NCI-H2081 (cell line): ENCODE measurements at places on chromosomes 7 and 10.

GRCh38 chr7:134602881-134603451 is 43.7 kb upstream of the BPGM start:
- no peak for DNase-seq

GRCh38 chr10:75428434-75429158 is 2.8 kb upstream of the LRMDA start:
- no peak for DNase-seq

DNA sequence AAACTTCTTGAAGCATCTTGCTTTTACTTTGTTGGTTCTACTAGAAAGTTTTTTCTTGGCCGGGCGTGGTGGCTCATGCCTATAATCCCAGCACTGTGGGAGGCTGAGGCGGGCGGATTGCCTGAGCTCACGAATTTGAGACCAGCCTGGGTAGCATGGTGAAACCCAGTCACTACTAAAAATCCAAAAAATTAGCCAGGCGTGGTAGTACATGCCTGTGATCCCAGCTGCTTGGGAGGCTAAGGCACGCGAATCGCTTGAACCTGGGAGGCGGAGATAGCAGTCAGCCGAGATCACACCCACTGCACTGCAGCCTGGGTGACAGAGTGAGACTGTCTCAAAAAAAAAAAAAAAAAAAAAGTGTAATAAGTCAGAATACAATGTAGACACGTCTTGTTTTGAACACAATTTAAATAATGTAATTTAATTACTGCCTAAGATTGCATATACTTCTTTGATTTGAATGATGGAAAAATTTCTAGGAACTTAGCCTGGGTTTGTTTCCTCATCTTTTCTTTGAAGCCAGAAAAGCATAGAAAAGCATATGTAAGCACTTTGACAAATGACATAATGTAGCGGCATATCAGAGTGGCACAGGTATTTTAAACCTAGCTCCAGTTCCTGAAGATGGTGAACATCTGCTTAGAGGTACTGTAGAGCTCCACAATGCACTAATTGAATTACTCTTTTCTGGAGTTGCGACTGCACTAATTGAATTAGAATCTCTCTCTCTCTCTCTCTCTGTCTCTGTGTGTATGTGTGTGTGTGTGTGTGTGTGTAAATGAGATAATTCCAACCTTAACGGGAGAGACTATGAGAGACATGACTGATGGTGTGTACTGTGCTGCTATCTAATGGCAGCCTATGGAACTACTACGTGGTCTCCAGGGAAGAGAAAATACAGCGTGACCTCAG is 87.8 kb downstream of the BTRC start:
- DNase-seq: peak; percentile 79

- no peak for DNase-seq
Measured at GRCh38 chr10:89266721-89267453, 15.3 kb upstream of the LIPA start.

DNA sequence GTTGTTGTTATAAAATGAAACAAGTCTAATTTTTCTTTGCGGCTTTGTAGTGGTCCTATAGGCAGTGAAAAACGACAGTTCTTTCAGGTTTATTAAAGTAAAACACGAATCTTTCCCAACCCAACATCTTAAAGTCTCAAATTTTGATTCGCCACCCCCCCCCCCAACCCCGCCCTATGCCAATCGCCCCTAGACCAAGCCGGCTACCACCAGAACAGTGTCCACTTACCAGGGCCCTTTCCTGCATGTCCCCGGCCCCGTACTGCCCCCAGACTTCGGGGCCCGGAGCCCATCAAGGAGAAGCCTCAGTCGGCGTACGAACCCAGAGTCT is 335 bp upstream of the CHCHD1 start:
- DNase-seq: no peak

DNA sequence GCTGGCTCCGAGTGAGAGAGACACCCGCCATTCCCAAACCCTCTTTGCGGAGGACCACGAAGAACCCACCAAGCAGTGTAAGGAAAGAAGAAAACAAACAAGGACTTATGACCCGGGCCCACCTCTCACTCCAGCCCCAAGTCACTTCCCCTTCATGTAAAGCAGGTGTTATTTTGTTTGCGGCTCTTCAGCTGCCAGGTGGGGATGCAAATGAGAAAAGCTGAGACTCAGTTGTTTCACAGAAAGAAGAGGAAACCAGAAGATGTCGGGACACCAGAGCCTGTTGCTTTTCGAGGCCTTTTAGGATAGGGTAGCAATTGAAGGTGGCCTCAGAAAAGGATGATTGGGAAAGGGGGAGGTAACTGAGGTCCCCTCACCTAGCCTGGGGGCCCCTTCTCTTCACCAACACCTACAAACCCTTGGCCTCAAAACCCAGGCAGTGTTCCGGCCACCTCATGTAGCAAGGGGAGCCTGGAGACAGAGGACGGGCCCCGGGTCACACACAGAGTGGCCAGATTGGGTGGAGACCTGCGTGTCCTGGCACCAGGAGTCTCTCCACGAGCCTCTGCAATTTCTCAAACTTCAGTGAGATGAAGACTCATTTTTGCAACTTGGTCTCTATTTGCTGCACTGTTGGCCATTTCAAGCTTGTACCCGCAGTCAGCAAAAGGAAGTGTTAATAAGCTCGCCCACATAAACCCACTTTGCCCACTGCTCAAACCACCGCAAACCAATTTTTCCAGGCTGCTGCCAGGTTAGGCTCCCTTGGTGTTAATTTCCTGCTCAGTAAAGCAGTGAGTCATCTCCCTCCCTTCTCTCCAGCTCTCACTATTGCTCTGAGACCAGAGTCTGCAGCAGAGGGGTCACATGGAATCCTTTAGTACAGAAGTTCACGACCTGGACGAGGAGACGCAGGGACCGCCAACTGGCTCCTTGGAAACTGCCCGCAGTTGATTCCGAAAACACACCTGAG is 45.5 kb downstream of the AOC1 start:
- no peak for DNase-seq

DNA sequence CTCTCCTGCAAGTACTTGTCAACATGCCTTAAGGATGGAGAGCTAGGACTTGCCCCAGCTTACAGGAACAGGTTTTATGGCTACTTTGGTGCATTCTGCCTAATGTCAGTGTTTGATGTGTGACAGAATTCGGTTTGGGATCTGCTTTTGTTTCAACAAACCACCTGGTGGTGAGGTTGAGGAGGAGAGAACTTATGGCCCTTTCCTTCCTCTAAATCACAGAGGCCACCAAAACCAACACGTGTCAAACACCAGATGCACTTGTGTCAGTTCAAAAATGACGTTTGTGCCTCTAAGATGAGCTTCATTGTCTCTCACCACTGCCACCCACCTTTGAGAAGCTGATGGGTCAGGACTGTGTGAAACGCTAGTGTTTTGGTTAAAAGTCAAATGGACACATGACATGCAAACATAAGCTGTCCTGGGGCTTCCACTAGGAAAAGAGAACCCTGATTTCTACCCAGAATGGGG is 83.9 kb downstream of the OSBPL3 start:
- no peak for DNase-seq

- no peak for DNase-seq
Measured at GRCh38 chr7:12865593-12865992, 178.2 kb downstream of the ARL4A start.

- no peak for DNase-seq
Measured at GRCh38 chr10:637771-638195, 51.7 kb downstream of the DIP2C start.

GRCh38 chr7:133976140-133976539 is 151.0 kb upstream of the LRGUK start:
- no peak for DNase-seq

- no peak for DNase-seq
Measured at GRCh38 chr7:16649196-16649595, 3.2 kb downstream of the BZW2 start.

DNA sequence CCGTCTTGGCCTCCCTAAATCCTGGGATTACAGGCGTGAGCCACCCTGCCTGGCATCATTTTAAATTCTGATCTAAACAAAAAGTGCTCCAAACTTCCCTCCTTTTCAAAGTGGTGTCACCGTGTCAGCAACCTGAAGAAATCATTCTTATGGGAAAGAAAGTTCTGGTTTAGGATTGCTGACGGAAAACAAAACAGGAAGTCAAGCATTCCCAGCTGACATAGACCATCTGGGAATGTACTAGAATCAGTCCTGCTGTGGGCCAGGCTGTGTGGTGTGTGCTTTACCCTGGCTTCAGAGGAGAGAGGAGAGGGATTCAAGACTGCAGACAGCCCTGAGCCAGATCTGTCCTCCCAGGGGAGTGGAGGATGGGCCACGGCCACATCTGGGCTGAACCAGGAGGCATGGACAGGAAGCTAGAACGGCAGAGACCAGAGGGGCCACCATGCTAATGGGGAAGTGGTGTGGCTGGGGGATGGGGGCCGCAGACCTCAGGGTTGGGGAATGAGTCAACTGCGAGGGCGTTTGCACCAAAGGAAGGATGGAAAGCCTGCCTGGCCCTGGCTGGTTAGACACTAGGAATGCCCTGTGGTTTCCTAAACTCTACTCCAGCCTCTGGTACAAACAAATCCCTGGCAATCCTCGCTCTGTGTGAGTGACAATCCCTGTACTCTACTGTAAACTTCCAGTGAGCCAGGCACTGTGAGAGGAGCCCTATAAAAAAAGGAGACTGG is 16.7 kb upstream of the CLIP2 start:
- DNase-seq: no peak

DNA sequence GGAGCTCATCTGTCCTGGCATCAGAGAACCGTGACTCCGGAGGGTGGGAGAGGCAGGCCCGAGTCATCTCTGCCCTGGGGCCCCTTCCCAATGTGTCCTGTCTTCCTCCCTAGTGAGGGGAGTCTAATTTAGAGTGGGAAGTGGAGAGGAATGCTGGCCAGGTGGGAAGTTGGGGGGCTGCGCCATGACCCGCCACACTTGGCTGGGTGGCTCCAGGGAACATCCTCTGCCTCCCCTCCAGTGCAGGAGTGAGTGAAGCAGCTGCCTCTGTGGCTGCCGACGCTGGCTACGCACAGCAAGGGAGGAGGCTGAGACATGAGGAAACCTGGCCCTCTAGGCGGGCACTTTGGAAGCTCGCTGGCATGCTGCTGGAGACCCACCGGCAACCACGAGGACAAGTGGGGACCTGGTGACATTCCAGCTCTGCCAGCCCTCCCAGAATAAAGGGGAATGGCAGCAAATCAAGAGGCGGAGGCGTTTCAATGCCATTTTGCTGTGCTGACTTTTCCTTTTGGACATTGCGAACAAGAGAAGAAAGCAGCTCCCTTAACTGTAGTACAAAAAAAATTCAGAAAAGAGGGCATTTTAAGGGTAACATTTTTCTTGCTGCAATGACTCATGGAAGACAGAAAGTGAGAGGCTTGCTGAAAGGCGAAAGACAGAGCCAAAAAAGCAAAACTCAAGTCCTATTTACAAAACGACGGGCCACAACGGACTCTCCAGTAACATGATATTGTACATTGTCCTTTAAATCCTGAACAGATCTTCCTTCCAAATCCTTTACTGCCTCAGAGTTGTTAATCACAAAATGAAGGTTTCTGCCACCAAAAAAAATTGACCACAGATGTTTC is 121.2 kb upstream of the PITRM1 start:
- peak; percentile 56 for DNase-seq

- no peak for DNase-seq
Measured at GRCh38 chr7:137937202-137937560, 64.7 kb downstream of the CREB3L2 start.

- peak; percentile 84 for DNase-seq
Measured at GRCh38 chr10:86218160-86218559, 148.4 kb downstream of the GRID1 start.

DNA sequence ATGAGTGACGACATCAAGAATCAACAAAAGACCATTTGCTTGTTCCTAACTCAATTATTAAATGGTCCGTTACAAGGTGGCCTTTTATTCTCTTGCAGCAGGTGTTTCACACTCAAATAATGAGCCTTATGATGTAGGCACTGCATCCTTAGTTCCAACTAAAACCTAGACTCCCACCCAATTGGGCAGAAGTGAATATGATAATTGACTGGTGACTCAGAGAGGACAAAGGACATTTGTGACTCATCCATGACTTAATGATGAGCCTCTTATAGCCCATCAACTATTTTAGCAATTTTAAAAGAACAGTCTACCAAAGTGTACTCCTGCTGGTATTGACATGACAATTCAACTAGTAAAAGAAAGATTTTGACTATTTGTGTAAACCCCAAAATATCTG is 1027.8 kb upstream of the PHF14 start:
- DNase-seq: peak; percentile 22

- no peak for DNase-seq
Measured at GRCh38 chr7:126203185-126203584, 1049.6 kb downstream of the GRM8 start.

DNA sequence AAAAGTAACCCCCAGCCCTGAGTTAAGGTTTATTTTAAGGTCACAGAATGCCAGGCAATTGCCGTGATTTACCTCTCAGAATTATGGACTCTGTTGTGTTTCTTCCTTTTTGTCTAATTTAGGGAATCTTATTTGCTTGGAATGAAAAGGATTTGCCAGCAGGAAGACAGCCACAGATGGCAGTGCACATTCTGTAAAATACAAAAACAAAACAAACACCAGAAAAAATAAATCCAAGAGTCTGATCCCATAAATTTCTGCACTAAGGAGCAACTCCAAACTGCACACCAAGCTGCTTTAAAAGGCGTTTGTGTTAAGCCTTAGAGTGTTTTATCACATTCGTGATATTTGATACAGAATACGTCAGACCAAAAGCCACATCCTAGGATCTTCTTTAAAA is 199.0 kb upstream of the C7orf33 start:
- DNase-seq: no peak

- DNase-seq: no peak
Measured at GRCh38 chr10:98664329-98665042, 217.8 kb upstream of the HPS1 start.
